ENCODE measurements at places on chromosomes 3 and 15.

DNA sequence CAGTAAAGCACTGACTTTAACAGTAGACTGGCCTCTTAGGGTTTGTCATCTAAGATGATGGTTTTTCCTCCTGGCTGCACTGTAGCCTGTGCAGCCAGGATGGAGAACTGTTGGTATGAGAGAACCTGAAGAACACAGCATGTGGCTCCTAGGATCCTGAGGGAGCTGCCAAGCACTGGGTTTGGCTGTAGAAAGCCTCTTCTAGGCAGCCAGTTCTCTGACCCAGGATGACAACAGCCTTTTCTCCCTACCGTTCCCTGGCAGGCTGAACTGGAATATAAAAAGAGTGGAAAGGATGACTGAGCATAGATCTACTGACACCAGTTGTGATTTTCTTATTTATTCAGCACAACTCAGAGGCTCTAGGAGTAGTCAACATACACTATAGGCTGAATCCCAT lies 34.3 kb upstream of the MANF start:
- DNase-seq, result no peak

DNA sequence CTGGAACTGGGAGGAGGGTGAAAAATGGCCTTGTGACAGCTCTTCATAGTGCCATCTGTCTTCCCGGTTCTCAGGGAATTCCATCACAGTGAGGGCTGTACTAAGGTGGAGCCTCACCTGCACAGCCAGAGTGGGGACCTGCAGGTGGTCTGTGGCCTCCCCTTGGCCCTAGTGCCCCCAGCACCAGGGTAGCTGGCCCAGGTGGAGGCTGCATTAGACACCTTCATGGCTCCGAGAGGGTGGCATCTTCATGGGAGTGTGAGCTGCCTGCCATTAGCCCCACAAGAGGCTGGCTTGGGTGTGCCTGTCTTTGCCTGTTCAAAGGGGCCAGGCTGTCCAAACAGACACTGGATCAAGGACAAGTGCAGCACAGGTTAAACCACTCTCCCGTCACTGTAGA lies 95.5 kb upstream of the PRR23E start:
- DNase-seq, result no peak

DNA sequence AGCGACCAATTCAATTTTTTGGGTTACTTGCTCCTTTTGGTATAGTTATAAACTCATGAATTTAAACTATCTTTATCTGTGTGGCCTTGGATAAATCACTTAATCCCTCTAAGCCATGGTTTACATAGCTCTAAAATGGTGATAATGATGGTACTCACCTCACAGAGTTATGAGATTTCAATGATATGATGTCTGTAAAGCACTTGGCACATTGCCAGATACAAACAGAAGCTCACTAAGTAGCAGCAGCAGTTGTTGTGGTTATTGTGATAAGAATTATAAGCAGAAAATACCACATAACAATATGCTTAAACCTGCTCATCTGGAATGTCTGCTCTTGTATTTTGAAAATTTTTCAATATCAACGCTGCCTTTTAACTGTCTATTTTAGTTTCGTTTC lies 185.1 kb upstream of the SNTN start:
- DNase-seq, result no peak

DNA sequence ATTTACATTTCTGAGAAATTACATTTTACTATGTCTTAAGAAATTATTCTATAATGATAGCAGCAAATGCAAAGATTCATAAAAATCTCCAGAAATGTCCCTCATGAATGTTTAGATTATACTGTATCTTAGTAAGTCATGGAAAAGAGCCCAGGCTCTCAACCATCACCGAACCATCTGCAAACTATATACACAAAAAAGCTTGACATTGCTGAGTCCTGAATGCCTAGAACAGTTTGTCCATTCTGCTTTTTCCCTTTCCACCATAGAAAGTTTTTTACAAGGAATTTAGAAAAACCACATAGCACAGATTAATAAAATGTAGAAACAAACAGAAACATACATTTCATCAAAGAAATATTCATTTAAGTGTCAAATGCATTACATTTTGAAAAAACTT lies 83.6 kb downstream of the MYO9A start:
- DNase-seq, result no peak

GRCh38 chr15:50164458-50164857 lies 17.5 kb upstream of the SLC27A2 start:
- no peak for DNase-seq

- no peak for DNase-seq
Observed at GRCh38 chr15:94135486-94136147, 95.7 kb upstream of the MCTP2 start.

DNA sequence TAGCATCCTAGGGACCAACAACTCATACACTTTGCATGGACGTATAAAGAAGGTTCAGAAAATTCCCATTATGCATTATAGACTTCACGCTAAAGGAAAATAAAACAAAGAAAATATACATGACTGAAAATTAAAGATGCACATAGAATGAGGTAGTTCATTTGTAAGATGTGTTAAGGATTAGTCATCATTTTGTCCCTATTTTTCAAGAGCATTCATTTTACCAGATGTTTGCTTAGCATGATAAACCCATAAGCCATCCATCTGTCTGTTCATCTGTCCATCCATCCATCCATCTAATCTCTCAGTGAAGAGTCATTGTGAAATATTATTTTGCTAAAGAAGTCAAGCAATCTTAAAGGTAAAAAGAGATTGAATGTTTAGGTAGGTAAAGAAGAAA lies 80.3 kb downstream of the TFG start:
- no peak for DNase-seq

GRCh38 chr3:87088993-87089841 lies 98.3 kb upstream of the VGLL3 start:
- peak; percentile 74 for DNase-seq

GRCh38 chr3:10337323-10338163 lies 16.6 kb upstream of the SEC13 start:
- no peak for DNase-seq

DNA sequence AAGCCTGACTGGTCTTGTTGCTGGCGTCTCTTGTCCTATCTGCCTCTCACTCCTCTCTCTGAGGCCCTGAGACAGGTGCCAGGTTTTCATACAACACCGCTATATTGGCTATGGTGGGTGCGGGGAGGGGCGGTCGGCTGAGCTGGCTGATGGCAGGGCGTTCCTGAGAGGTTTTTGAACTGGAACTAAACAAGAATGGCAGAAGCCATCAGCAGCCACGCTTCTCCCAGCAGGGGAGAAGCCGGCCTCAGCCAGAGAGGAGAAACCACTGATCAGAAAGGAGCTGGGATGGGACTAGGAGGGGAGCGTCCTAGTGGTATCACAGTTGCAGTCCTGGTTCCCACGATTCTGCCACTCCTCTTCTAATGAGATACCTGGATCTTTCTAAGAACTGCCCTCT lies 89.9 kb upstream of the PRR23E start:
- no peak for DNase-seq

GRCh38 chr3:73727117-73727821 lies 102.5 kb upstream of the PDZRN3 start:
- DNase-seq, result peak; percentile 33

DNA sequence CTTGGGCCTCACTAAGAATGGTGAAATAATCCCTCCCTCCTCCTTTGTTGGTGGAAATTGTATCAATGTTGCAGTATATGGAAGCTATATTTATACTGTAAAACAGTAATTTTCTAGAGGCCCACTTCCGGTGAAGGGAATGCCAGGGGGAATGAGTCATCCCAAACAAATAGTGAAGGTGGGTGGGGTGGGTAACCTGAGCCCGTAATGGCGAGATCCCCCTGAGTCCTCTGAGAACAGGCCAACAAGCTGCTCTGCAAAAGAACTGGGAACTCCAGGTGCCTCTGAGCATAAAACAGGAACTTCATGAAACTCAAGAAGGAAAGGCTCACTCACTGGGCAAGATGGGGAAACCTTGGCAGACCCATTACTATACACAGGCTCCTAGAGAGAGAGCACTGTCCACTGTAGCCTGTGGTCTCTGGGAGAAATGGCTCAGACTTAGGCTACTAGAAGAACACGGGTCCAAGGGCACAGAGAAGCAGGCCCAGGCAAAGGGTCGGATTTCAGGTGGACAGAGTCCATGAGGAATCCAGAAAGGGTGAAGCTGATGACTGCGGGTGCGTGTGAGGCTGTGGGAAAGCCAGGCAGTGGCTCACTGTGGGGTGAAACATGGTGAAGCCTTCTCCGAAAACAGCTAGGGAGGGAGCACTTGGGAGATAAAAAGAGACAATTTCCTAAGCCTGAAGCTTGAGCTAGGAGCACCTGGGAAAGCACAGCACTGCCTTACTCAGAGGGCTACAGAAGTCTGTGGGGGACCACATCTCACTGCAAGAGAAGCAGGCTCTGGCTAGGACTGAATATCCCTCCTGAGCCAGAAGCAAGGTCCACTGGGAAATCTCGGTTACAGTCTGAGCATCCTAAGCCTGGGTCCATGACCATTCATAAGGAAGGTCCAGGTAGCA lies 19.8 kb downstream of the LARP6 start:
- DNase-seq, result no peak

DNA sequence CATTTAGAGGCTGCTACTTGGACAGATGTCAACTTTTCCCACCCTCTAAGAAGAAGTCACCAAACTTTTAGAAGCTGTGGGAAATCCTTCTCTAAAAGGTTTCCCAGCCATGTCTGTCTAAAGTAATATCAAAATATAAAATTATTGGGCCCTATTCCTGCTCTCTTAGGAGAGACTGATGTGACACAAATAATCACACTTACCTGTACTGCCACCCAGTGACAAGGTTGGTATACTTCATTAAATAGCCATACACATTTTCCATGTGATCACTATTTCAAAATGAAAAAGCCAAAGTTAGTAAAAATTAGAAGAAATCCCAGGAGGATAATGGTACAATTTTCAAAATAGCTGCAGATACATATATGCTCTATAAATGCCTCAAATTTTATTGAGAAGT lies 12.6 kb downstream of the OSBPL11 start:
- DNase-seq, result no peak

- DNase-seq, result no peak
Observed at GRCh38 chr15:65870889-65871533, 1.7 kb downstream of the RAB11A start.

DNA sequence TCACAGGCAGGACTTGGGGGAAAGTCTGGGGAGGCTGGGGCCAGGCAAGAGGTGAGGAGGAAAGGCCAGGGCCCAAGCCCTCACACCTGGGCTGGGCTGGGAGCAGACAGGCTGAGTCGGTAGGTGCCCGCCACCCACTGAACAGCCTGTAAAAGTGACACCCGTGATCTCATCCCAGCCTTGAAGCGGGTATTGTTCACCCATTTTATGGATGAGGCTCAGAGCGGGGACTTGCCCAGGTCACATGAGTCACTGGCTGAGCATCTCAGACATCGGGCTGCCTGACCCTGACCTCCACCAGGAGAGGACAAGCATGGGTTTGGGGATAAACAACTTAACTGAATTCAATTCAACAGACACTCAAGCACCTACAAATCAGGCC lies 52.0 kb upstream of the CTSH start:
- DNase-seq, result no peak

DNA sequence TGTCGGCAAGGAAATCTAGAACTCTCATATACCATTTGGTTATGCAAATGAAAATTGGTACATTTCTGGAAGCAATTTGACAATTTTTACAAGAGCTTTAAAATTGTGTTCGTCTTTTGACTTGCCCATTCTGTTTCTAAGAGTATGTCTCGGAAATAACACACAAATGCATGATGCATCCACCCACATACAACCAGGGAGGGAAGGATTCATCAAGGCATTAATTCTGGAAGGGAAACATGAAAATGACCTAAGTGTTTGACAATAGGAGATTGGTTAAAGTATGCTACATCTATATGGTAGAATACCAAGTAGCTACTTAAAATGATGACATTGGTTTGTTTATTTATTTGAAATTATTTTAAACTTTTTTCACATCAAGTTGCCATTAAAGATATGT lies 58.6 kb downstream of the PIAS1 start:
- DNase-seq, result no peak

DNA sequence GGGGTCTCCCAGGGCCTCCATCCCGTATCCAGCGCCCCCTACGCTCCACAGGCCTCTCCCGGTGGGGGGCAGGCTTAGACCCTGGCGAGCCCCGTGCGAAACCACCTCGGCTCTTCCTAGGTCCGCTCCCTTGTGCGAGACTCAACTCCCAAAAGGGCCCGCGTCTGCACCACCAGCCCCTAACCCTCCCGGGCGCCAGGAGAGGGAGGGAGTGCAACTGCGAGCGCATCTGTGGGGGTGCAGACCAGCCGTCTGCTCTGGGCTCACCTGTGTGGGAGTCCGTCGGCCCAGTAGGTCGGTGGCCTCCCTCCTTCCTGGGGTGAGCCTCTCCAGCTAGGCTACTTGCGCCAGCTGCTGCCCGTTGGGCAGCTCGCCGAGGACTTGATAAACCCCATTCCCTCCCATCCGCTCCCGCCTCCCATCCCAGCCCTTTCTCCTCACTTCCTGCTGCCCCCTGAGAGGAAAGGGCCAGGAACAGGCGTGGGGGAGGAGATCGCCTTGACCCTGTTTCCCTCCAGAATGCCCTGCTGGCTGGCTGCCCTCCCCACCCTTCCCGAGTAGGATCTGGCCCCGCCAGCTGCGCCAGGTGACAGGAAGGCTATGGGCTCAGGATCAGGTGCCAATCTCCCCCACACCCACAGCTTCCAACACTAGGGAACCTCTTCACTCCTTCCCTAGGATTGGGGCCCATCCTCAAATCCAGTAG lies at the start of gene HYAL2:
Gene HYAL2, minus strand, starts transcription at position 360 of the 706 bp plus-strand sequence. CDS start 2,256 bp downstream, outside the sequence.
- DNase-seq, result peak; percentile 84

DNA sequence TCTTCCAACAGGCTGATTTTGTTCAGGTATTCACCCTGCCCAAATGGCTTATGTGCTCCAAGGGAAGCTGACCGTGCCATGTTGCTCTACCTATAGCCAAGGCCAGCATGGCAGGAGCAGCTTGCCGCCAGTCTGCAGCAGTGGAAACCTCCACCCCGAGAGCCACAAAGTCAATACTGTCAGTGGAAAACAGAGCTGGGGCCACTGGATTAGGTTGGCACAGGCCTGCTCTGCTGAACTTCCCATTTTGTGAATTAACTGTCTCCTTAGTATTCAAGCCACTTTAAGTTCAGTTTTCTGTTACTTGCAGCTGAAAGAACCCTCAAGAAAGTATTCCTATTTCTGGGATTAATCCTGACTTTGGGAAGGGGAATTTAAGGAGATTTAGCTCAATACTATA lies 63.8 kb upstream of the XCR1 start:
- peak; percentile 37 for DNase-seq

GRCh38 chr3:22292681-22293080 lies 541.7 kb upstream of the ZNF385D start:
- DNase-seq, result no peak

- no peak for DNase-seq
Observed at GRCh38 chr3:108588601-108589000, 637 bp downstream of the CIP2A start.

- DNase-seq, result no peak
Observed at GRCh38 chr3:57100046-57100695, 39.7 kb downstream of the SPATA12 start.

GRCh38 chr3:140910860-140911259 lies 30.8 kb upstream of the SLC25A36 start:
- DNase-seq, result no peak
